ENCODE measurements at places on chromosomes 7 and 10.
A peak's percentile ranks its signal among the peaks of the same experiment; 100 is the strongest.

DNA sequence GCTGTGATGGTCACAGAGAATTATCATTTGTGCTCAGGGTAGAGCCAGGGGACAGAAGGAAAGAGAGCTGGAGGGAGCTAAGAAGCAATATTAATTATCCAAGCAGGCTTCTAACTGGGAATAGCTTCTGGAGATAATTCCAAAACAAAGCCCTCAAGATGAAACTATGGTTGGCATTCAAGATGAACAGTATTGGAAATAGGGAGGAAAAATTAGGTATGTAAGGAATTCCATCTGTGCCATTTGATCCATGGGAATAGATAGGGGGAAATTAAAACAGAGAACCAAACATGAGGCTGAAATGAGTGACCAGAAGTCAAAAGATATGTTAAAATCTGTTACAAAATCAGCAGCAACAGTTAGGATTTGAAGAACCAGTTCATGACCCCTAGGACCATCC lies 75.3 kb downstream of the NDUFB2 start:
- no peak for DNase-seq

DNA sequence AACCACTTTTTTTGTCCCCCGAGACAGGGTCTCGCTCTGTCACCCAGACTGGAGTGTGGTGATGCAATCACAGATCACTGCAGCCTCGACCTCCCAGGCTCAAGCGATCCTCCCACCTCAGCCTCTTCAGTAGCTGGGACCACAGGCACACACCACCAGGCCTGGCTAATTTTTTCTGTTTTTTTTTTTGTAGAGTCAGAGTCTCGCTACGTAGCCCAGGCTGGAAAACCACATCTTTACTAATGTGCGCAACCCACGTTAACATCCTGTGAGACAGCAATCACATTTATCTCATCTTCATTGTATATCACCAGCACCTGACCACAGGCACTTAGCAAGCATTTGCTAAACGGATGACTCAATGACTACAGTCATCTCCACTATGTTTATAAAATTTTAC lies 77.8 kb upstream of the ATP6V0A4 start:
- peak; percentile 26 for DNase-seq

DNA sequence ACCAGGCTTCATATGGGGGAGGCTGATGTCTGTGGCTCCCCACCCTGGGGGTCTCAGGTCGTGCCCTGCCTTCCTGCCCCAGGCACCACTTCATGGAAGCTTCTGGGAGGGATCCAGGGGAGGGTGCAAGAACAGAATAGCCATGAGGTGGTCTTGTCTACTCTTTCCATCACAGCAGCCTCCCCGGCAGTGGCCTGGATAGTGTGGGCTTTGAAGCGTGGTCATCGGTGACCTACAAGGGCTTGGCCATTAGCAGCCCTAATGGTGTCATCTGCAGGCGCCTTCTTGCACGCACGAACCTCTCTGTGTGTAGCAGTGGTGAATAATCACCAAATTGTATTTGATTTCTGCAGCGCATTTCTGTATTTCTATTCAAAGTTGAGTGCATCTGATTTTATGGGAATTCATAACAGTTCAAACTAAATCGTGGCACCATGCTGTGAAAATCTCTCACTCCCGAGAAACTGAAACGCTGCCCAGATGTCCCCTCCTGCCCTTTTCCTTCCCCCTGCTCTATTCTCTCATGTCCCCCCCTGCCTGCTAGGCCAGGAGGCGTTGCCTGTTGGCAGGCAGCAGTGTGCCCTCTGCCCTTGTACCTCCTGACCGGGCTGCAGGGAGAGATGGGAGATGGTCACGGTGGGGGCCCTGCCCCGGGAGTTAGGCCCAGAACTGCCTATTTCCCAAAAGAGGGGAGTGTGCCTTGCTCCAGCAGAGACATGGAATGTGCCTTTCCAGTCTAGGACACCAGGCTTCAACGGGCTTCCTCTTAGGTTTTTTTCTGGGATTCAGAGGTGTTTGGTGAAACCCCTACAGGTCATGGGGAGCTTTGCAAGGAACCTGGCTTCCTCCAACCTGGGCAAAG lies 34.8 kb downstream of the CDH23 start:
- DNase-seq = no peak

GRCh38 chr10:29530112-29530976 lies 104.4 kb downstream of the SVIL start:
- DNase-seq = no peak

DNA sequence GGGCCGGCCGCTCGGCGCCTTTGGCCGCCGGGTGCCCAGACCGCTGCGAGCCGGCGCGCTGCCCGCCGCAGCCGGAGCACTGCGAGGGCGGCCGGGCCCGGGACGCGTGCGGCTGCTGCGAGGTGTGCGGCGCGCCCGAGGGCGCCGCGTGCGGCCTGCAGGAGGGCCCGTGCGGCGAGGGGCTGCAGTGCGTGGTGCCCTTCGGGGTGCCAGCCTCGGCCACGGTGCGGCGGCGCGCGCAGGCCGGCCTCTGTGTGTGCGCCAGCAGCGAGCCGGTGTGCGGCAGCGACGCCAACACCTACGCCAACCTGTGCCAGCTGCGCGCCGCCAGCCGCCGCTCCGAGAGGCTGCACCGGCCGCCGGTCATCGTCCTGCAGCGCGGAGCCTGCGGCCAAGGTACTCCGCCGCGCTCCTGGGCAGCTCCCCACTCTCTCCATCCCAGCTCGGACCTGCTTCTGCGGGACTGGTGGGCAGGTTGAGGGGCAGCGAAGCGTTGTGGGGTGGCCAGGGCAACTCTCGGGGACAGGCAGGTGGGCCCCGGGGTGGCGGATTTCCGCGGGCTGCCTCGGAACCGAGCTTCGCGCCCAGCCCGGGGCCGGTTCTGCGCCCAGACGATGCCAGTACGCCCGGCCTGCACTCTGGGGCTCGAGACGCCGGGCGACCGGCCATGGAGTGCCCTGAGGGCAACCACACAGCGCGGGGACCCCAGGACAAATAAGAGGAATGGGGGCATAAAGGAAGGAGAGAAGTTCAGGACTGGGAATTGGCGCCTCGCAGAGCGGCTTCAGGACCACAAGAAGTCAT lies 578 bp downstream of the HTRA1 start:
- DNase-seq = peak; percentile 21

GRCh38 chr10:77084431-77085144 lies 553.0 kb downstream of the KCNMA1 start:
- DNase-seq = no peak

GRCh38 chr10:86871563-86872183 lies 85.7 kb downstream of the MMRN2 start:
- DNase-seq = no peak

DNA sequence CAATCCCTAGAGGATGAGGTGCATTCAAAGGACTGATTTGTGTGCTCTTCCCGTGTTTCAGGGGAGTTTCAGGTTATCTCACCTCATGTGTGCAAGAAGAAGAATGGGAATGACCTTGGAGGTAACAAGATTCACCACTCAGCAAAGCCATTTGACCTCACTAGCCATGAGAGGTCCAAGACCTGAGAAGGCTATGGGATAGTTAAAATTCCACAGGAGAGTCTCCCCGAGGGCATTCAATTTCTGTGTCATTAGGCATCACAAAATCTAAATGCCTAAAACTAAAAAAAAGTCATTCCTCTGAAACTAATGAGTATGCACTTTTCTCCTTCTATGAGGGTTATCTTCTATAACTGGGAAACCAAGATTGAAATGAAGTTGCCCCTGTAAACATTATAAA lies 433.4 kb downstream of the KCNMA1 start:
- DNase-seq = no peak

DNA sequence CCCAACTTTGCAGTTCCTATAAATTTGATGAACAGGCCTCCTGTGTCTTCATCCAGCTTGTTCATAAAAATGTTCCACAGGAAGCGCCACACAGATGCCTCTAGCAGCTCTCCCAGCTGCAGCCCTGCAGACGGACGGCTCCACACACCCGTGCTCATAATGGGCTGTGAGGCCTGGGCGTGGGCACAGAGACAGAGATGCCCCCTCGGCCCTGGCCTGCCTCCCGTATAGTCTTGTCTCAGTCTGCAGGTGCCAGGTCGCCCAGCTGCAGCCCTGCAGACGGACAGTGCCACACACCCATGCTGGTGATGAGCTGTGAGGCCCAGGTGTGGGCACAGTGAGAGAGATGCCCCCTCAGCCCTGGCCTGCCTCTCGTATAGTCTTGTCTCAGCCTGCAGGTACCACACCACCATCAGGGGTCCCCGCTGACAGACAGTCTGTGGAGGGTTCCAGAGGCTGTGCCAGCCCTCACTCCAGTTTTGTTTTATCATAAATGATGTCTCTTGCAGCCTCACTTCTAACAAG lies 189.9 kb downstream of the TCERG1L start:
- no peak for DNase-seq

DNA sequence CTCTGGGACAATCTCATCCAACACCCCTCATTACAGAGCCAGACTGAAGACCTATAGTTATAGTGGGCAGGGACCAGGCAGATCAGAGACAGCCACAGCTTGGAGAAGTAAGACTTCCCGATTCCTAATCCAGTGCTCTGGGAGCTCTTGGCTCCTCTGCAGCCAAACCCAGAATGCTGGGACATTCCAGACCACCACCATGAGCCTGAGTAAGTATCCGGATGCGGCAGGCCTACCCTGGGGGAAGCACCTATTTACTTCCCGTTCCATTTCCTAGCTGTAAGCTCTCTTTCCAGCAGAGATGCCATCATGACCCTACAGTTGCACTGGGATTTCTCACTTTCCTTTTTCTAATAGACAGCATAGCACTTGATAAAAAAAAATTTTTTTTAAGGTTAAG lies 16.4 kb downstream of the HIP1 start:
- DNase-seq = no peak

GRCh38 chr10:12707461-12708185 lies 293.9 kb downstream of the CCDC3 start:
- DNase-seq = no peak

- no peak for DNase-seq
Measured at GRCh38 chr10:77553311-77553710, 84.3 kb downstream of the KCNMA1 start.

DNA sequence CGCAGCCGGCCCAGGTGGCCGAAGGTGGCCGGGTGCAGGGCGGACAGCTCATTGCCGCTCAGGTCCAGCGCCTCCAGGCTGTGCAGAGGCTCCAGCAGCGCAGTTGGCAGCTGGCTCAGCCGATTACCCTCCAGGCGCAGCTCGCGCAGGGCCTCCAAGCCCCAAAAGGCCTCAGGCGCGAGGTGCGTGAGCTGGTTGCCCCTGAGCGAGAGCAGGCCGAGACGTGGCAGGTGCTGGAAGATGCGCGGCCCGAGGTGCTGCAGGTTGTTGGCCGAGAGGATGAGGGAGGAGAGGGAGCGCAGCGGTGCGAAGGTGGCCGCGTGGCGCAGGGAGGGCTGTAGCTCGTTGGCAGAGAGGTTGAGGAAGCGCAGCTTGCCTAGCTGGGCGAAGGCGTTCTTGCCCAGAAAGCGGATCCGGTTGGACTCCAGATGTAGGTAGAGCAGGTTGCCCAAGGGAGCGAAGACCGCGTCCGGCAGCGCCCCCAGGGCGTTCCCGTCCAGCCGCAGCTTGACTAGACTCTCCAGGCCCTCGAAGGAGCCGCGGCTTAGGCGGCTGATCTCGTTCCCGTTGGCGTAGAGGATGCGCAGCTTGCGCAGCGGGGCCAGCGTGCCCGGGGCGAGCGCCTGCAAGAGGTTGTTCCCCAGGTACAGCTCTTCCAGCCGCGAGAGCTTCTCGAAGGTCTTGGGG lies 923 bp downstream of the TRIL start:
- DNase-seq = no peak

GRCh38 chr10:76190634-76191270 lies 759.3 kb downstream of the LRMDA start:
- no peak for DNase-seq

DNA sequence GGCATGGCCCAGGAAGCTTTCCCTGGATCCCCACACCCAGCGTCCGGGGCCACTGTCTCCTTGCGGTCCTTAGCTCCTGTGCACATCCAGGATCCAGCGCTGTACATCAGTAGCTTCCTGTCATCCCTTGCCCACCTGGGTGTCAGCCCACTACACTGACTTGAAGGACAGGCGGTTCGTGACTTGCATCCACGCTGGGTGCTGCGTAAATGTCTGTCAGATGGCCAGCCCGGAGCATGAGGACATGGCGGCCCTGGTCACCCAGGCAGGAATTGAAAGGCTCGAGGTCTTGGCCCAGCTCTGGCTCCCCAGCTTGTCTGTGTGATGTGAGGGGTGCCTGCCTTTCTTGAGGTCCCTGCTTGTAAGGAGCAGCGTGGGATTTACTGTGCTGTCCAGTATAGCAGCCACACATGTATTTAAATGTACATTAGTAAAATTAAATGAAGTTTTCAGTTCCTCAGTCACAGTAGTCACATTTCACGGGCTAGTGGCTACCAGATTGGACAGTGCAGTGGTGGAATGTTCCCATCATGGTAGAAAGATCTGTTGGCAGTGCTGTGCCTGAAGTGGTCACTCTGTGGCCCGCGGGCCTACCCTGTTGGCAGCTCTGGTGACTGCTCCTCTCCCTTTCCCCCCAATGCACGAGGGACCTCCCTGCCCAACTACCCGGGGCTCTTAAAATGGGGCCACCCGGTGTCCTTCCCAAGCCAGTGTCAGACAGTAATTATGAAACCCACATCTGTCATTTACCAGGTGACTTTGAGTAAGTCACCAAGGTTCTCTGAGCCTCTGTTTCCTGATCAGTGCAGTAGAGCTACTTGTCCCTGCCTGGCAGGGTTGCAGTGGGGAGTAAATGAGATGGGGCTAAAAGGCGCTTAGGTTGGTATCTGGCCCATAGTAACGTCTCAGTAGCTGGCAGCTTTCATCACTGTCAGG lies 97.8 kb upstream of the PPIF start:
- DNase-seq = no peak

DNA sequence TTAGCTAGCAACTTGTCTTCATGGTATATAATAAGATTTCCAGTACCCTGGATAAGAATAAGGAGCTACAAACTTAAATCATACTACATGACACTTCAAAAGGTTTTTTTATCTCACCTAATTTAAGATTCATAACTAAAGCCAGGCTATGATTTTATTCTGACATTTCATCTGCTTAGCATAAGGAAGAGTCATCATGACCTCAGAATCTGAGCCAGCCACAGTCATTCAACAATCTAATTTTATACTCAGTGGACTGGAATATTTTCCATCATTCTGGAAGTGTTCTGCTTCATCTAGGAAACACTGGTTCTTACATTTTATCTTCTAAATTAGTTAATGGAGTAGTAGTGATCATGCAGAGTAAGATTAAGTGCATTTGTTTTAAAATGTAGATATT lies 102.1 kb upstream of the KCND2 start:
- no peak for DNase-seq

DNA sequence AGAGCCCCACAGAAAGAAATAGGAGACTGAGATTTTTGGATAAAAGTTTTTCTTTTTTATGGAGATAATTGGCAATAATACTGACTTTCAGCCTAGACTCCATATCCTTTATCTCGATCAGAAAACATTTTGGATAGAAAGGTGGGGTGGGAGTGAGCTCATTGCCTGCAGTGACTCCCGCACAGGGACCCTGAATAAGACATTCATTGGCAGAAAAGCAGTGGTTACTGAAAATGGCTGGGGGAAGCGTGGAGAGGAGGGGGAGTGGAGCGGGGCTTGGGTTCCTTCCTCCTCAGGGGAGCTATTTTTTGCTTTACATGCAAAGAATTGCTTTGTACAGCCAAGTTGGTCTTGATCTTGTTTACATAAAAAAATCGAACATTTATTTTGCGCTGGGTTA lies 90.4 kb upstream of the BMPER start:
- no peak for DNase-seq

- DNase-seq = no peak
Measured at GRCh38 chr7:30323006-30323355, 38.6 kb downstream of the ZNRF2 start.
